ENCODE measurements at places on chromosomes 11 and 22.

- no peak for DNase-seq
These were observed 55.6 kb upstream of the LARGE1 start for GRCh38 chr22:33975841-33976240.

GRCh38 chr11:44893846-44894617 lies 56.7 kb downstream of the TP53I11 start:
- DNase-seq: peak; percentile 49

- DNase-seq: peak; percentile 17
These were observed 515 bp downstream of the BACE1 start for GRCh38 chr11:117315285-117316196.

DNA sequence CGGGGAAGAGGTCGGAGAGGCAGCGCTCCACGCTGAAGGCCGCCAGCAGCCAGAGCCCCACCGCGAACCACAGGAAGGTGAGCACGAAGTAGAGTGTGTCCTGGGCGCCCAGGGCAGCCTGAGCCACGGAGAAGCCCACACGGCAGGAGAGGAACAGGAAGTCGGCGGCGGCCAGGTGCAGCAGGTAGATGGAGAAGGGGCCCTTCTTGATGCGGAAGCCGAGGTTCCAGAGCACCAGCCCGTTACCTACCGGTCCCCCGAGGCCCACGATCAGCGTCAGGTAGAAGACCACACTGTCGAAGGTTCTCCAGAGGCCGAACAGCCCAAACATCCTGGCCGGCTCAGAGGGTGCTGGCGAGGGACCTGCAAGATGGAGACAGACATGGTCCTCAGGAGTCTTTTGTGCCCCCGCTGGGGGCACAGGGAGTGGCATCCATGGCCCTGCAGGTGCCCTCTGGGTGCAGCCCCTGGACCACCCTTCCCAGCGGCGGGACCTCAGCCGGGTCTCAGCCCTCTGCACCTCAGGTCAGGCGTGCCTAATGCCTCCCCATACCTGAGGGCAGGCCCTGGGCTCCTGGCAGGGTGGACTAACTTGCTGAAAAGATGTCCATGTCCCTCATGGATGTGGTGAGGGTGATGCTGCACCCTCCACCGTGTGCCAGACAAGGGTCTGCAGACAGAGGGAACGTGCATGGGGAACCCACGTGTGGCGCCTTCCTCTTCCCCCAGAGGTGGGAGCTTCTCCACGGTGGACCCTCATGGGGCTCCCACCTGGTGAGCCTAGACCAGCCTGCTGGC lies at the start of gene MRGPRG:
Gene MRGPRG, minus strand, starts transcription at position 331 of the 798 bp plus-strand sequence. Its CDS starts 0 bp downstream, at position 331.
- DNase-seq: no peak

- no peak for DNase-seq
These were observed 19.5 kb downstream of the MRGPRD start for GRCh38 chr11:68961245-68961644.

GRCh38 chr11:2904153-2905052 lies 18.8 kb upstream of the CDKN1C start:
- no peak for DNase-seq

GRCh38 chr11:122656073-122656630 lies 630 bp downstream of the UBASH3B start:
- DNase-seq: peak; percentile 36

- DNase-seq: no peak
These were observed 408.8 kb downstream of the INSC start for GRCh38 chr11:15523543-15523942.

GRCh38 chr11:60281485-60281884 lies 1.0 kb downstream of the MS4A4A start:
- no peak for DNase-seq

DNA sequence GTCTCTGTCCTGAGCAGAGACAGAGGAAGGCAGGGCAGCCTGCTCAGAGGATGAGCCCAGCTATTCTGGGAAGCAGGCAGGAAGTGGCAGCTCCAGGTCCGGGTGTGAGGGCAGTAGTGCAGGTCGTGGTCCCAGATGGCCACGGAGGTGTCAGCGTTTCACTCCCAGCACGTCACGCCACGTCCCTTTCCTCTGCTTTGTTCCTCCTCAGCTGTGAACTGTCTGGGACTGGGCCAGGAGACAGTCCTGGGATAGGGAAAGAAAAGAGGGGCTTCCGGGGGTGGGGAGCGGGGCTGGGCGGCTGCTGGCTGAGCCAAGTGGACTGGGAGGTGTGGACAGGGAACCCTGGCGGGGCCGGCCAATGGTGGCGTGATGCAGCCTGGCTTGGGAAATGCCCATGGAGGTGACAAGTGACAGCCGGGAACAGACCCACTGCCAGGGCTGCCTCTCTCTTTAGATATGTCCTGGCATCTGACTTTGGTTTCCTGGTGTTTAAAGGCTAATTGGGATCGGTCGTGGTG lies 64.7 kb downstream of the KCNQ1 start:
- DNase-seq: no peak

- peak; percentile 23 for DNase-seq
These were observed 2.7 kb downstream of the FADD start for GRCh38 chr11:70205766-70206165.

DNA sequence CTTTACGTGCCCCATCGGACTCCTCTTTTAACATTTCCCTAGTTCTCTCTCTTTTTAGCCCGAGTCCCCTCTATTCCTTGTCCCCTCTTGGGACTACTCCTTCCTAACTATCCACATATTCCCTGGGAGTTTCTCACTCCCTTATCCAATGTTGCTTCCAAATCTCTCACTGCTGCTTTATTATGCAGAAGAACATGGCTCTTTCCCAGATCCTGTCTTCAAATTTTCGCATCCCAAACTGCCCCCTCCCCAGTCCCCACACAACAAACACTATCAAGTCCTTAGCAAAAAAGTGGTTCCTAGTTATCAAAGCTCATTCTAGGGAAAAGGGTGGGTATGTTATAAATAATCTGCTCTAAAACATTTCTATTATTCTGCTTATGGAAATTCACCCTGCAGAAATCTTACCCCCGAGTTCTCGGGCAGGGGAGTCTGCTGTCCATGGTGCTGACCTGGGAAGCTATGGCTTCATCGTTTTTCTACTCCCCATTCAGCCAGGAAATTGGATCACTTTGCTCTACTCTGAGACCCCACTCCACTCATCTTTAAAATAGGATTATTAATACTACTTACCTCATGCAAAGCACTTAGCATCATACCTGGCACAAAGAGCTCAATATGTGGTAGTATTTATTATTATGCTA lies 393.5 kb downstream of the BUD13 start:
- no peak for DNase-seq

GRCh38 chr11:81673001-81673400 lies 1060.7 kb downstream of the FAM181B start:
- no peak for DNase-seq

DNA sequence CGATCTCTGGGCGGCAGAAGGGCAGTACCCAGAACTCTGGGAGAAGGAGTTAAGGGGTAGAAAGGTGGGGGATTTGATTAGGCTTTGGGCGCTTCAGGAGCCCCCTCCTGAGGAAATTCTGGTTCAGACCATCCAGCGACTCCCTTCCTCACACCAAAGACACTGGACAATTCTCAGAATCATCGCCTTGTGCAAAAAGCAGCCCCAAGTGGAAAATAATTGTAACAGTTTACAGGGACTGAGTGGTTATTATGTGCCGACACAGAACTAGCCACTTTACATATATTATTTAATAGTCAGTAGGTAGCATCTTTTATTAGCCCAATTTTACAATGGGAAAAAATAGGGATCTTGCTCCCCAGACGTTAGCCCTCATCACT lies 662 bp upstream of the TRIM3 start:
- no peak for DNase-seq

DNA sequence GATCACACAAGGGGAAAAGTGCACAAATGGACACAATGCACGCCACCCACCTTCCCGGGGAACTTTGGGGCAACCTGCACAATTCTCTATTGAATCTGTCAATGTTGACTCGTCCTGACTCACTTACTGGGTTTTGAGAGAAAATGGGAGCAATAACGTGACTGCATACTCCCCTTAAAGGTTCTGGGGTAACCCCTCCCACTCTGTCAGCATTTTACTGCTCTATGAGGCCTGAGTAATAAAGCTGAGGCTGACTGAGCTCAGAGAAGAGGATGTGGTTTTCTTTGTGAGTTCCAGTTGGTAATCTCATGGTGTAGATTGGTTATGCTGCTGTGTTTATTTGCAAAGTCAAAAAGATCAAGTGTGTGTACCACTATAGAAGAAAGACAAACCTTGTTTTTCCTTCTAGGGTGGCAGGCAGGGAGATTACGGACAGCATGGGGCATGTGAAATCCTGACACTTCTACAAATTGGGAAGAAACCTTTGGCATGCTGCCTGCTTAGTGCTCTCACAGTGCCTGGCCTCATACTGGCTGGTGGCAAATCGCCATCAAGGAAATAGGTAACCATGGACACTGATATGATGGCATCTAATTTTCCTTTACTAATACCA lies 16.1 kb upstream of the APOA1 start:
- DNase-seq: peak; percentile 94

DNA sequence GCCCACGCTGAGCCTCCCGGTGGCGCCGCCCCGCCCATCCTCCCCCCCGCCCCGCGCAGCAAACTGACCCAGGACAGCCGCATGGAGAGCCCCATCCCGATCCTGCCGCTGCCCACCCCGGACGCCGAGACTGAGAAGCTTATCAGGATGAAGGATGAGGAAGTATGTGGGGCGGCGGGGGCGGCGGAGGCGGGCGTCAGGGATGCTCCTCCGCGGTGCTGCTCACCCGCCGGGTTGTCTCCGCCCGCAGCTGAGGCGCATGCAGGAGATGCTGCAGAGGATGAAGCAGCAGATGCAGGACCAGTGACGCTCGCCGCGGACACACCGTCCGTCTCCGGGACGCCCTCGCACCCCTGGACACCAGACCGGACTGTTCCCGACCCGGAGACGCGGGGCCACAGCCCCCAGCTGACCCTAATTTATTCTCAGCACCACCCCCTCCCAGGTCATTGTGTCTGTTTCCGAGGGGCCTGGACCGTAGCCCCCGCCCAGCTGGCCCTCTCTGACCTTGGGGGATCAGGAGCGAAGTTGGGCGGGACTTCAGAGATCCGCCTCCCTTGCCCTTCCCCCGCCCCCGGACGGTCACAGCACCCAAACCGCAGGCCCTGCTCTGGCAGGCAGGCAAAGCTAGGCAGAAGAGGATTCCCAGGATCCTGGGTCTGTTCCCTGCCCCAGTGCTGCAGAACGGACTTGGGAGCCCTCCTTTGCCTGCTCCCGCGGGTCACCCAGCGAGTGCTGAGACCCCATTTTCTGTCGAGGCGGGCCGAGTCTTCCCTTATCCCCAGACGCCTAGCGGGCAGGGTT lies 959 bp upstream of the GP1BB start:
- DNase-seq: no peak

GRCh38 chr11:104858882-104859775 lies 39.1 kb downstream of the CASP12 start:
- DNase-seq: no peak

DNA sequence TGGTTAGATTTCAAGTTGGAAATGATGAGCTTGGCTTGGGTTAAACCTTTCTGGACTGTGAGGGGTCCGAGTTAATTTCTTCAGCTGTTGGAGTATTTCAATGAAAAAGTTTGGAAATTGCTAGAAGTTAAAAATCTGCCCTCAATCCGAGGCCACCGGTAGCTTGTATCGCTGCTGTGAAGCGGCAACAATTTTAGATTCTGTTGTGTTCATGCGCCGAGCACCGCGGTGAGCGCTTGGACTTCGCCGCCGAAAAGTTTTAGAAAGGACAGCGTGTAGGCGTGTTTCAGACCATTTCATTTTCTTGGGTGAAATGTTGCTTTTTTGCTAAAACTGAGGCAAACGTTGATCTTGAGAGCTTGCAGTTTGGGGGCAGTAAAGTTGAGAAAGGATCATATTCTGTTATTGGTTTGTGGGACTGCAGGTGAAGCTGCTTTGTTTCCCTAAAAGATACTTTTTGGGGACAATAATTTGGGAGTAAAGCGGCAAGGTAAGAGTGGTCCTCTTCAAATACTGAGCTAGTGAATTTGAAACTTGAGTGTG lies 928 bp downstream of the FBXO7 start:
- DNase-seq: peak; percentile 39

GRCh38 chr11:28770806-28771205 lies 662.6 kb downstream of the METTL15 start:
- no peak for DNase-seq

- DNase-seq: no peak
These were observed 306.3 kb upstream of the ANO3 start for GRCh38 chr11:26025676-26026075.

GRCh38 chr11:133829566-133829965 lies 15.7 kb downstream of the SPATA19 start:
- DNase-seq: no peak

- DNase-seq: no peak
These were observed 2.8 kb upstream of the MMP1 start for GRCh38 chr11:102800767-102801166.

- DNase-seq: no peak
These were observed 139.6 kb upstream of the E2F8 start for GRCh38 chr11:19380375-19380774.

DNA sequence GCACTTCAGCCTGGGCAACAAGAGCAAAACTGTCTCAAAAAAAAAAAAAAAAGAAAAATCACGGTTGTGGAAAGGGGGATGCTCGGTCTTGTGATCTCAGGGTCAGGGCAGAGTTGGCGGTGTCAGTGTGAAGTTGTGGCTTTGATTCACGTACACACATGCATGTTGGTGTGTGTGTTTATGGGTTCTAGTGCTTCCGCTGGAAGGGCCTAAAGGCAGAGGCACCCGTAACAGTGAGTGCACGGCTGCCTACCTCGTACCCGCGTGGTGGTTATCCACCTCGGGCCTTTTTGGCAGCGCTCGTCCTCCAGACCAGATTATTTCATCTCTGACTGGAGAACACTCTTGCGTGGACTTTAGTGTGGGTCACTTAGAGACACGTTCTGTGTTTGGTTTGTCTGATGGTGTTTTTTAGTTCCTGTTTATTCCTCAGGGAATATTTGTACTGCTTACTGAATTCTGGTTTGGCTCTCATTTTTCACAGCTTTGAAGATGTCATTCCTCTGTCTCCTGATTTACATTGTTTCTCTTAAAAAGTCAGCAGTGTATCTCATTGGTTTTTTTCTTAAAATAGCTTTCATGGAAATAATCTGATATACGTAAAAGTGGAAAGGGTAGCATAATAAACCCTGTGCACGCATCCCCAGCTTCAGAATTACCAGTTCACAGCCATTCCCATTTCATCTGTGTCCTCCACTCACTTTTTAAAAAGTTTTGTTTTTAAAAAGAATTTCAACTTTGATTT lies 15.6 kb downstream of the ZBED4 start:
- DNase-seq: no peak

- no peak for DNase-seq
These were observed 1807.5 kb downstream of the LRRC4C start for GRCh38 chr11:39651857-39652461.

DNA sequence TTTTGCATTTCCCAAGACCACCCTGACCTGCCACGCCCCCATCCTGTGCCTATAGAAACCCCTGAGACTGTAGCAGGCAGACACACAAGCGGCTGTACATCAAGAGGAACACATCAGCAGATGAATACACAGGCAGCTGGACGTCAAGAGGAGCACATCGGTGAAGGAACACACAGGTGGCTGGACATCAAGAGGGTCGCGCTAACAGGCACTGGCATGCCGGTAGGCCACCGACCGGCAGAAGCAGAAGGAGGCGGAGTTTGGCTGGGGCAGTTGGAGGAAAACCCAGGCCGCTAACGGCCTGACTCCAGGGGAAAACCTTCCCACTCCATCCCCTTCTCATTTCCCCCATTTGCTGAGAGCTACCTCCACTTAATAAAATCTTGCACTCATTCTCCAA lies 5.4 kb upstream of the IPO7 start:
- no peak for DNase-seq

- no peak for DNase-seq
These were observed 113.7 kb downstream of the FEZ1 start for GRCh38 chr11:125382314-125382791.

All from T-helper 1 cell (primary cell).